ENCODE measurements at places on chromosomes 2 and 18. TPM values are rescaled to one million over a fixed set of nuclear protein-coding genes. Genes with fewer than 3 reads are reported as not detected.

The MFSD6 gene
- total RNA-seq = 9.9 TPM

The POTEF gene
- total RNA-seq = not detected

The CNDP1 gene
- not detected for total RNA-seq

- no peak for DNase-seq
These were observed 1752.9 kb upstream of the CELF4 start for GRCh38 chr18:39318462-39318861.

GRCh38 chr2:238425979-238426567, 654 bp upstream of the ASB1 start:
- no peak for DNase-seq

DNA sequence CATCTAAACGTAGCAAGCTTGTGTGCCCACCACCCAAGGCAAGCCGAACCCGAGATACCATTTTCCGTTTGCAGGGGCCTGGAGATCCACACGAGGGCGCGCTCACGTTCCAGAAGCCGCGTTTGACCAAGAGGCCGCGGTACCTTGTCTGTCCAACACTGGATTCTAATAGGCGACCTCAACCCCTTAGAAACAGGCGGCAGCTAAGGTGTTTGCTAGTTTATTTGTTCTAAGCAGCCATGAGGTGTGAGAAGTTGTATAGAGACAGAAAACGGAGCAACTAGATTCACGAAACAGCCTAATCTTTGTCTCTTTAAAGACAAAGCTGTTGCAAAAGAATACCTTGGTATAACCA, 4.2 kb downstream of the HOXD11 start:
- no peak for DNase-seq

DNA sequence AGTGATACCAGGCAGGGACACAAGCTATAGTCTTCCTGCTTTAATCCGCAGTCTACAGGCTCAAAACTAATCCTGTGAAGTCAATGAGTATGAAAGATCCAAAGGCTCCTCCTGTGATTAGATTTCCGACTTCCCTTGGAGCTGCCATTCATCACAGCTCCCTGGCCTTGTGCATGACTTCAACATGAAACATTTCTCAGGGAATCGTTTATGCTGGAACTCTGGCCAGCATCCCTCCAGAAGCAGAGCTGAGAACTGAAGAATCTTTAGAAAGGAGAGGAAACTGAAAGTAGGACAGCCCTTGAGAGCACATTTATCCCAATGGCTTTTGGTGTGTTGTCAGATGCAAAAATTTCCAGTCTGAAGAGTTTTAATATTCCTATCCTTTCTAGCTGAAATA, 84.3 kb upstream of the SESTD1 start:
- DNase-seq = no peak
